Fibroblast of skin of right biceps (primary cell): ENCODE measurements at places on chromosomes 4 and X.

DNA sequence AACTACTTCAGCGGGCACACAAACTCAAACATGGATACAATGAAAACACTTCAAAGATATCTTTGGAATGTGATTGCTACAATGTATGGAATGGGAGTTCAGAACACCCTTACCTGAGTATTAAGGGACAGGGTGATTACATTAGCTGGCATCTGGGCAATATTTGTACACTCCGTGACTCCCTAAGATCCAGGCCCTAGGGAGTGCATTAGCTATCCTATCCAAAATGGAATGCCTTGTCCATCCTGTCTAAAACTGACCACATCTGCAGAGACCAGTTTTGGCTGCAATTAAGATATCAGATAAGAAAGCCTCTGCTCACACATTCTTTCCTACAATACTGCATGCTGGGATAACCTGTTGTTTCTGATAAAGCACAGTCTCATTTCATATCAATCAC is 176.6 kb upstream of the EMCN start:
- DNase-seq = no peak

GRCh38 chr4:152063621-152064240 is 302.9 kb upstream of the GATB start:
- DNase-seq = peak; percentile 29

DNA sequence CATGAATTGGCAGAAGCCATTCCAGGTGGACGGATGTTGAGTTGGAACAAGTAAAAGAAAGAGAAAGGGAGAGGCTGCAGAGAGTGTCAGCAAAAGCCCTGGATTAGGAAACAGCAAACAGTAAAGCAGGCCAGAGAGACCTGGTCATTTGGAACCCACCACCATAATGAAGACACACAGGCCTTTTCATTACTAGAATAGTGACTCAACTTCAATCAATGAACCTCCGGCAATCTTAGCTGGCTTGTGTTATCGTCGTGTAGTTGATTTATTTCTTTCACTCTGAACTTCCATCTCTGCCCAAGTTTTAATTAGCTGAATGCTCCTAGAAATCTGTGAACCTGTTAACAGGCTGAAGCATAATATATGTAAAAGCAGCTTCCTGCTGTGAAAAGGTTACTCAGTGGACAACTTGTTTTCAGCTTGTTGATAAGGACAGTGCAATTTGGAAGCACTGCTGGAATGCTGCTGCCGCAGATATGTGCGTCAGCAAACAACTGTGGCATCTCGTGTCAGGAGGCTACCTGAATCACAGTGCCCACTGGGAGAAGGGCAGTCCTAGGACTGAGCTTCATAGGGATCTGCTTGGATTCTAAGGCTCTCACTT is 68.8 kb downstream of the SPANXN4 start:
- DNase-seq = no peak

GRCh38 chr4:105162123-105162796 is 15.6 kb downstream of the TET2 start:
- DNase-seq = no peak

DNA sequence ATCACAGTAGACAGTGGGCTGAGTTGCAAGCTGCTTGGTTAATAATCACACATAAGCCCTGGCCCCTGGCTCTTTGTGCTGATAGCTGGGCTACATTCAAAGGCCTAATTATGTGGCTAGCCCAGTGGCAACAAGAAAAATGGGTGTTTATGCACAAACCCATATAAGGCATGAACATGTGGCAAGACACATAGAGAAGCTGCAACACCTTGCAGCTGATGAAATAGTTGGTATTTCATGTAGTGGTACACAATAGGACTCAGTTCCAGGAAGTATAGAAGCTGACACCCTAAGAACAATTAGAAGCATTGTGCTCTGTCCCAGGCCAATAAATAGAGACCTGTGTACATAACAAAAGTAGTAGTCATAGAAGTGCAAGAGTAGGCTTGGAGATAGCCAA is 14.6 kb upstream of the ZNF630 start:
- DNase-seq = no peak

- DNase-seq = peak; percentile 55
Measured at GRCh38 chr4:22090661-22091351, 142.2 kb upstream of the KCNIP4 start.

- no peak for DNase-seq
Measured at GRCh38 chrX:52509916-52510315, 6.9 kb downstream of the XAGE1B start.

- no peak for DNase-seq
Measured at GRCh38 chrX:41868392-41868977, 54.9 kb downstream of the CASK start.
